GM12892 (cell line): ENCODE measurements at places on chromosomes 7 and 10.

- no peak for DNase-seq
Measured at GRCh38 chr7:78679112-78679876, 774.2 kb downstream of the MAGI2 start.

GRCh38 chr7:26714006-26714405 lies 150.4 kb downstream of the SKAP2 start:
- DNase-seq, result no peak

GRCh38 chr10:76618171-76618570 lies 1019.4 kb downstream of the KCNMA1 start:
- DNase-seq, result no peak

DNA sequence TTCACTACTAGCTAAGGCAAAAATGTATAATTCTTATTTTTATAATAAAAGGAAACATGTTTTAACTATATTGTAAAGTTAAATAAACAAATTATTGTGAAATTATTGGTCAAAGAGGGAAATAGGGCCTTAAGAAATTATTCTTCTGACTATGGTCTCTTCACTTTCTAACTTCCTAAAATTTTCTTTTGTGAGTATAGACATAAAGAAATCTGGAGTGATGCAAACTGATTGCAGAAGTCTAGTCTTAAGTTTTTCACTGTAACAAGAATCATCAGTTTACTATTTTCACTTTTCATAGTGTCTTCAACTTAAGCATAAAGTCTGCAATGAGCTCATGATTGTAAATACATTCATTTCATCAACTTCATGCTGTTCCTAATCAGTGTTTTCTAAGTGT lies 525.4 kb downstream of the TFEC start:
- no peak for DNase-seq

- no peak for DNase-seq
Measured at GRCh38 chr7:41641011-41641664, 61.8 kb downstream of the INHBA start.

DNA sequence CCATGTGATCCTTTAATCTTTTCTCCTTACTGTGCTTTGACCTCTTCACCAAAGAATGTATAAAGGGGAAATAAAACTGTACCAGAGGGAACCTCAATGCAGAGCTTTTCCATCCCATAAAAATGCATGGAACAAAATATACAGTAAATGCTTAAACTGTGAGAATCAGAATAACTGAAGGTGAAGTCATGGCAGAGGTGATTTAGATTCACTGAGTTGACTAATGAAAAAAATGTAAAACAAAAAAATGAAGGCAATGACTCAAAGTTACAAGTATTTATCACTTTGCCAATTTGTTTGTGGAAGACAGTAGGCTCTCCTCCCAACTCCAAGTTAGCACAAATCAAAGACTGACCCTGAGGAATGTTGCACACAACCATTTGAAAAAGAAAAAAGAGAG lies 1331.6 kb upstream of the SORCS1 start:
- DNase-seq, result no peak

GRCh38 chr10:78320506-78320905 lies 286.8 kb downstream of the RPS24 start:
- no peak for DNase-seq

- no peak for DNase-seq
Measured at GRCh38 chr7:121186746-121187145, 142.1 kb upstream of the WNT16 start.

- no peak for DNase-seq
Measured at GRCh38 chr7:104791080-104791479, 222.9 kb upstream of the KMT2E start.

GRCh38 chr7:80890426-80891258 lies 28.2 kb downstream of the SEMA3C start:
- no peak for DNase-seq

DNA sequence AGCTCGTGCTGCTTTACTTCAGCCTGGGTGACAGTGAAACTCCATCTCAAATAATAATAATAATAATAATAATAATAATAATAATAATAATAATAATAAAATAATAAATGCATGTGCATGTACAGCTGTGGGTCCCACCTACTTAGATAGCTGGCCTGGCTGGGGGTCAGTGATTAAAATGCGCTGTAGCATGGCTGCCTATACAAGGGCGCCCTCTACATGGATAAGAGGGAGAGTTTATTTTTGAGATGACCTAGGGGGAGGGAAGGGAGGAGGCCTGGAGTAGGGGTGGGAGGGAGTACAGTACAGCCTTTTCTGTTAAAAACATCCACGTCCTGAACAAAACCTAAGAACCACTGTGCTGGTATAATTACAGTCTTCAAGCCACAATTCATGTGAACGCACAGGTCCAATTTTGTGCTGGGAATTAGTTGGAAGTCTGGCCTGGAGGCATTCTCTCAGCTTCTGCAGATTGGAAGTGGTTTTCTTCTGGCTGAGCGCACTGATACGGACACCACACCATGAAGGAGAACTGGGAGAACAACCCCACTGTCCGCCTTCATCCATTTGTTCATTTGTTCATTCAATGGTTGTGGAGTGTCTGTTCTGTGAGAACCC lies 146.5 kb downstream of the TMEM178B start:
- DNase-seq, result no peak

- DNase-seq, result no peak
Measured at GRCh38 chr10:29257106-29257783, 31.6 kb upstream of the LYZL1 start.

DNA sequence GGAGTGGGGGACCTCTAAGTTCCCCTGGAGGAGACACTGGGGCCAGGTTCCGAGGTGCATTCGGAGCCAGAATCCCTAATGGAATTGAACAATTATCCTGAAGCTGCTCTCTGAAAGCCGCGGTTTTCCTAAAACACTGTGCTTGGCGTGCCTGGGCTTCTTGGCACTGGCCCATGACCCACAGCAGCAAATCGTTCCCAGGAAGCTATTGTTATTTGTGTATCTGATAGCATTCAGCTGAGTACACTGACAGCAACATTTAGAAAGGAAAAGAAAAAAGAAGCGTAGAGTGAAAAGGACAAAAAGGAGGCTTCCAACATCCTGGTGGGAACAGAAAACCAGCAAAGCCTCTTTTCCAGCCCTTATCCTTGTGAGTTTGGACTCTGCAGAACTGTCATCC lies 339.8 kb downstream of the FRMD4A start:
- DNase-seq, result no peak

GRCh38 chr7:25739143-25739542 lies 412.9 kb upstream of the NFE2L3 start:
- no peak for DNase-seq

GRCh38 chr10:117320050-117320665 lies 55.1 kb downstream of the PDZD8 start:
- DNase-seq, result no peak
